Right ventricle myocardium superior (tissue), 1 donor: ENCODE measurements at places on chromosomes 7 and 10.

DNA sequence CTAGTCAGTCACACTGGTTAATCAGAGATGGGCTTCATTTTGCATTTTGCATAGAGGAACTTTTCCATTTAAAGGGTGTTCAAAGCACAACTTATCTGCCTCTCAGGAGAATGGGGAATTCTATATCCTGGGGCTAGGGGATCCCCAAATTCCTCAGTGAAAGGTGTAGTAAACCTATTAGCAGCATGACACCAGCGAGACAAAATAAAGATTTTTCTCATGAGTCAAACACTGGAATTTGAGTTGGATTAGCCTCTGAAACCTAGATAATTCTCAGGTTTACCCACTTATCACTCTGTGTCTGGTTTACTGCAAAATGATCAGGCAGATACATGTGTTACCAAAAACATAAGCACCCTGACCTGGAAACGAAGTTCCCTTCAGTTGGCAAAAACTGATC, 2.1 kb downstream of the AFAP1L2 start:
- no peak for DNase-seq

GRCh38 chr10:30840395-30841050, 191.1 kb downstream of the ZNF438 start:
- DNase-seq: no peak

DNA sequence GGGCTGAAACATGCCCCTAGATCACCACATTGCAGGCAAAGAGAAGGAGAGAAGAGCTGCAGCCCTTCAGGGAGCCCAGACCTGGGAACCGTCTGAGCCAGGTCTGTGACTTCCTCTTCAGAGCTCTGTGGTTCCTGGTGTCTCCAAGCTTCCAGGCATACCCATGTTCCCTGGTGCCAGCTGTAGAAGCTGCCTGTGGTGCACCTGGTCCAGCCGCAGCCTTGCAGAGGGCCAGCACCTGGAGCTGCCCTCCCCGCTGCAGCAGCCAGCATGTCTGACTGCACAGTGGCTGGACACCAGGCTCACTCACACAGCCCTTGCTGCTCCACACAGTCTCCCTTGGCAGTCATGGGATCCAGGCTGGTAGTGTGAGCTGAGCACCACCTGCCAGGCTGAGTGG, 33.6 kb downstream of the C7orf25 start:
- no peak for DNase-seq

- DNase-seq: no peak
Observed at GRCh38 chr7:77288676-77289320, 89.2 kb upstream of the FGL2 start.

- no peak for DNase-seq
Observed at GRCh38 chr7:155483245-155483644, 25.3 kb downstream of the EN2 start.

DNA sequence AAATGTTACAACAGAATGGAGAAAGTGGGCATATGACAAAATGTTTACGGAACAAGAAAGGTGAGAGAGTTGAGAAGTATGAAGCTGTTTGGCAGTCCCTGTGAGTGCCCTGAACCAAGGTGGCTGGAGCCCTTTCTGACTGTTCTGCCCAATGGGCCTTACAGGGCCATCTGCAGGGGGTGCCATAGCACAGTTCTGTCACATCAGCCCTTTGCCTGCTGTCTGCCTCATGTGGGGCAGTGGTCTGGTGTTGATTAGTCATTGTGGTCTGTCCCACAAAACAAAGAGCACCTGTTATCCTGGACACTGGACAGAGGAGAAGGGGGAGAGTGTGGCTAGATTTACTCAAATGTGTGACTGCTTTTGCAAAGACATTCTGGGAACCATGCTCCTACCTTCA, 51.5 kb upstream of the OSBPL3 start:
- no peak for DNase-seq

GRCh38 chr7:27178366-27178765, 4.2 kb upstream of the HOXA10 start:
- DNase-seq: no peak

DNA sequence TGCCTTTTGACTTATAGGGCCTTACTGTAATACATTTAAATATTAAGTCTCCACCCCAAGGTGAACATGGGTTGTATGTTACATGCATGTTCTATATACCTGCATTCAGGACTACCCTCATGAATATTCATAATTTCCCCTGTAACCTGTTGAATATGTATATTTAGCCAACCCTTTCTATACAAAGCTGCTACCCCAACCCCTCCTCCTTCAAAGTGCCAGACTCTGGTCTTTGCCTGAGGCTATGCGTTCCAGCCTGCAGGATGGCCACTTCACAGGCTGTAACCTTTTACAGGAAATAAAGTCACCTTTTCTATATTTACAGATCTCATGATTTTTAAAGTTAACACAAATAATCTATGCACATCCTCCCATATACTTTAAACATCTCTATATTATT, 10.1 kb upstream of the UNC5B start:
- DNase-seq: no peak

DNA sequence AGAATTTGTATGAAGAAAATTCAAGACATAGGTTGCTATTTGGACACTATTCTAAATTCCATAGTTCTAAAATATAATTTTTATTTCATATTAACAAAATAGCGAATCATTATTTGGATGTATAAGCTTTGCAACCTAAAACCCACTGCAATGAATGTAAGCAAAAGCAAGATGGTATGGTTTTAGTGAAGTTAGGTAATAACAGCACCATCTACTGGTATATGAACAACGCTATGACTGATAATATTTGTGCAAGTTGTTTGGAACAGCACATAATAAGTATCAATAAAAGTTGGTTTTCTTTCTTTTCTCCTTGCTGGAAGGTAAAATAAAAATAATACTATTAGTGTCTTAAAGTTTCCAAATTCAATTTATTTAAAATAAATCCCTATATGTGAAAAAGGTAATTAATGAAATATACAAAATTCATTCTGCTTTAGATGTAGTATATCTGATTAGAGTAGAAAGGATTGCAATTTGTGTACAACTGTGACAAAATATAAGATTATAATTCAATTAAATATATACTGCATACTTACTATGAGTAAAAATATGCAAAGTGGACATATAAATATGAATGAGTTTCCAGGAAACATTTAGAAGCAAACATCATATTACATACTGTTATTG, 79.0 kb upstream of the LSM8 start:
- DNase-seq: no peak

DNA sequence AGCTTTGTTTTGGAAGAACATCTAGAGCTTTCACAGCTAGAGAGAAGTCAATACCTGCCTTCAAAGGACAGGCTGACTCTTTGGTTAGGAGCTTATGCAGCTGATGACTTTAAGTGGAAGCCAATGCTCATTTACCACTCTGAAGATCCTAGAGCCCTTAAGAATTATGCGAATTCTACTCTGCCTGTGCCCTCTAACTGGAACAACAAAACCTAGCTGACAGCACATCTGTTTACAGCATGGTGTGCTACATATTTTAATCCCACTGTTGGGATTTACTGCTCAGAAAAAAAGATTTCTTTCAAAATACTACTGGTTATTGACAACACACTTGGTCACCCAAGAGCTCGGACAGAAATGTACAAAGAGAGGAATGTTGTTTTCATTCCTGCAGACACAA, 57.3 kb downstream of the PALS2 start:
- no peak for DNase-seq

GRCh38 chr10:75969031-75969430, 537.6 kb downstream of the LRMDA start:
- no peak for DNase-seq
